Neural crest cell (in vitro differentiated cells): ENCODE measurements at places on chromosomes 12 and 14. TPM values are rescaled to one million over a fixed set of nuclear protein-coding genes. Genes with fewer than 3 reads are reported as not detected.

Gene NXPH4
- total RNA-seq, result 0.71 and 0.91 TPM in 2 replicates

Gene ITGB7
- not detected in 2 replicates for total RNA-seq

Gene PTCSC3
- total RNA-seq, result not detected in 2 replicates

Gene OVCH1
- total RNA-seq, result 0.16 and 0.37 TPM in 2 replicates

Gene A2M
- total RNA-seq, result 66.4 and 76.7 TPM in 2 replicates

Gene LPAR5
- not detected in 2 replicates for total RNA-seq

Gene RPGRIP1
- not detected in 2 replicates for total RNA-seq

Gene CD69
- not detected in 2 replicates for total RNA-seq

Gene TAS2R31
- 2.1 and 2.5 TPM in 2 replicates for total RNA-seq

Gene OTX2
- total RNA-seq, result 0.77 and 0.84 TPM in 2 replicates

Gene GALNT6
- 0.09 and 0.16 TPM in 2 replicates for total RNA-seq

Gene KIF5A
- 16.9 and 20.8 TPM in 2 replicates for total RNA-seq

Gene MAP3K9
- total RNA-seq, result 10.3 and 11.2 TPM in 2 replicates

Gene TCL1B
- total RNA-seq, result not detected in 2 replicates

Gene TEX22
- total RNA-seq, result 4.4 and 5.2 TPM in 2 replicates

Gene KRT78
- not detected in 2 replicates for total RNA-seq

Gene RACGAP1
- total RNA-seq, result 91.7 and 104 TPM in 2 replicates

Gene SGPP1
- total RNA-seq, result 11.5 and 11.8 TPM in 2 replicates

Gene BTG1
- 95.1 and 95.7 TPM in 2 replicates for total RNA-seq

Gene NOXRED1
- total RNA-seq, result 0.47 and 0.48 TPM in 2 replicates

Gene SUSD6
- 12.9 and 13.7 TPM in 2 replicates for total RNA-seq

Gene C14orf132
- 38.2 and 42.1 TPM in 2 replicates for total RNA-seq

Gene LUM
- 30.2 and 33.9 TPM in 2 replicates for total RNA-seq

Gene KCNJ8
- 4.0 and 4.6 TPM in 2 replicates for total RNA-seq

Gene SLC17A8
- total RNA-seq, result not detected in 2 replicates

Gene CELA1
- total RNA-seq, result not detected in 2 replicates

Gene KRT2
- not detected in 2 replicates for total RNA-seq

Gene KRT7
- total RNA-seq, result not detected in 2 replicates

Gene SDR39U1
- 64.6 and 76.7 TPM in 2 replicates for total RNA-seq

Gene PRB2
- total RNA-seq, result not detected in 2 replicates

Gene GLTP
- total RNA-seq, result 32.0 and 34.0 TPM in 2 replicates

Gene WNT1
- total RNA-seq, result 1.2 and 2.1 TPM in 2 replicates

Gene STRAP
- 191 and 200 TPM in 2 replicates for total RNA-seq

Gene CMAS
- total RNA-seq, result 39.0 and 39.5 TPM in 2 replicates

Gene ZFHX2
- 9.9 and 11.0 TPM in 2 replicates for total RNA-seq

Gene IFNG
- total RNA-seq, result not detected in 2 replicates

Gene PLXNC1
- 4.3 and 5.8 TPM in 2 replicates for total RNA-seq

Gene RD3L
- total RNA-seq, result not detected in 2 replicates

Gene HOXC4
- 5.6 and 8.3 TPM in 2 replicates for total RNA-seq

Gene SYNDIG1L
- not detected in 2 replicates for total RNA-seq

Gene MANSC4
- not detected in 2 replicates for total RNA-seq

Gene ZBTB25
- 14.1 and 14.4 TPM in 2 replicates for total RNA-seq

Gene ZFYVE26
- total RNA-seq, result 24.3 TPM in 2 replicates

Gene EXOC3L4
- total RNA-seq, result not detected in 2 replicates

Gene IFNG-AS1
- total RNA-seq, result not detected in 2 replicates

Gene CACNA2D4
- total RNA-seq, result 0.72 and 1.3 TPM in 2 replicates

Gene MAP4K5
- 67.9 and 69.9 TPM in 2 replicates for total RNA-seq

Gene GPR65
- total RNA-seq, result not detected in 2 replicates

Gene MSI1
- 224 and 229 TPM in 2 replicates for total RNA-seq

Gene FAM90A1
- total RNA-seq, result not detected in 2 replicates
